Esophagus muscularis mucosa (tissue), 4 donors: ENCODE measurements at places on chromosomes 7 and 10. TPM values are rescaled to one million over a fixed set of nuclear protein-coding genes. Genes with fewer than 3 reads are reported as not detected.
A peak's percentile ranks its signal among the peaks of the same experiment; 100 is the strongest.

DNA sequence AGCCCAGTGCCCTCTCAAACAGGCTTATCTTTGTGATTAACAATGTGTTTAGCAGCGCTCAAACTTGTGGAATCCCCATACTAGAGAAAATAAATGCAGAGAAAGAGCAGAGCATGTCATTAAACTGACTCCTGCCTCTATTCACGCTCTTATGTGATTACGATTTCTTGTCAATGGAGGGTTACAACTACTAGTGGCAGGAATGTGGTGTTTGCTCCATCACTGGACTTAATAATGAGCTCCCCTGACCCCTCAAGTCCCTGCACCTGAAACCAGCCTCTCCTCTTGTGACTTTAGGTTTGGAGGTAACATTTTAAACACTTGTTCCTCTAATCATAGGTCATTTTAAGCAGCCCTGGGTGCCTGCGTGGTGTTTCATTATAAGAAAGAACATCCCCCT is 121.9 kb downstream of the PLPP4 start:
- no peaks in the 10 kb centered on the region for H3K27me3 ChIP-seq
- no peaks in the 10 kb centered on the region for H3K36me3 ChIP-seq
- no peaks in the 10 kb centered on the region for H3K4me1 ChIP-seq

DNA sequence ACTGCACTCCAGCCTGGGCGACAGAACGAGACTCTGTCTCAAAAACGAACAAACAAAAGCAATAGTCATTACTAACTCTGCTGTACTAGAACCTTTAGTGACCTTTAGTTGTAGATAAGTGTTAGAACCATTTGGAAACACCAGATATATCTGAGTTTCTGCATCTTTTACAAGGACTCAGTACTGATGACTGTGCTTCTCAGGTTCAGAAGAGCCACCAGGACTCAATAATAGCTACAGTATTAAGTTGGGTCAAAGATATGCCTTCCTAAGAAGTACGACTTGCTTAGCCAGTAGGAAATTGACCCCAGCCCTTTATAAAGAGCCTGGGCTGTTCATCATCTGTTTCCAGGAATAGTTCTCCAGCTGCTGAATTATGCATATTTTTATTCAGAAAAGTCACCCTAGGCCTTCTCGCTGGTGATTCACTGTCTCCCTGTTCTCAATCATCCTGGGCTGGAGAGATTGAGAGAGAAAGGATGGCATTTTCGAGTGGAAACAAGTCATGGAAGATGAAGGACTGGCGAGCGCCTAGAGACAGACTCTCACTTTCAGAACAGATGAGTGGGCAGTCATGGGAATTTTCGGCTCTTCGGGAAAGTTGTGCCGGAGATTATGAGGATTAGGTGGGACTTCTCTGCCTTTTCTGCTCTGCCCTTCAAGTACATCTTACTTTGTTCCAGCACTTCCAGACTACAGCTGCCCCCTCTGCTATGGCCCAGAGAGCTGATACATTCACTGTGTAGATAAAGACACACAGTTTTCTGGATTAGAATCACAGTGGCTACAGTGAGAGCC is 316.1 kb downstream of the CCDC3 start:
- DNase-seq: no peak
- H3K27me3 ChIP-seq: no peaks in the 10 kb centered on the region
- no peaks in the 10 kb centered on the region for H3K4me1 ChIP-seq
- H3K27ac ChIP-seq: no peak overlapping the region
- no peaks in the 10 kb centered on the region for H3K36me3 ChIP-seq

DNA sequence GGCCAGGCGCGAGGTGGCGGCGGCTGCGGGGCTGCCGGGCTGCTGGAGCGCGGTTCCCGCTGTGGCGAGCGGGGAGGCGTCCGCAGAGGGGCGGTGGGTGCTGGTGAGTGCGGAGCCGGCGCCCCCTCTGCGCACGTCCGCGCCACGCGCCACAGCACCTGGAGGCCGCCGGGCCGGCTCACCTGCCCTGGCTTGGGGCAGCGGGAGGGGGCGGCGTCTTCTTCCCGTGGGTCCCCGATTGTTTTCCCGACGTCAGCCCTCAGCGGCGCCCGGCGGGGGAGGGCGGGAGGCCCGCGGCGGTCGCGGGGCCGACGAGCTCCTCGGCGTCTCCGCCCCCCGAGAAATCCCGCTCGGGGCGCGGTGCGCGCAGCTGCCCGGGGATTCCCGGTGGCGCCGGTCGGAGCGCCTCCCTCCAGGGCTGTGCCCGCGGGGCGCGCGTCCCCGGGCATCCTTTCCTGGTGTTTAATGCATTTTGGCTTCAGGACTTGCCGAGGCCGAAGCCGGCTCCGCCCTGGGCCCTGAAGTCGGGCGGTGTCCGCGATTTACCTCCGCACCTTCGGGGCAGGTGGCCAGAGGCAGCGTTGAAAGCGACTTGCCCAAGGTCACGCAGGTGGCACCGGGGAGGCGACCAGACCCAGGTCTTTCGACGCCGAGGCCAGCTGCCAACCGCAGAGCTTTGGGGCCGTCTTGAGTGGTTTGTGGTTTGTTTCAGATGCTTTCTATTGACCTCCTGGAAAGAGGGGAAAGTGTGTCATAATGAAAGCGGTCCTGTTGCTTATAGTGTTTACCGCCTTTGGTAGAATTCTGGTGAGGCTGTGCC is 561 bp downstream of the PLEKHA1 start:
- no peaks in the 10 kb centered on the region for H3K27me3 ChIP-seq
- no peaks in the 10 kb centered on the region for H3K36me3 ChIP-seq
- H3K4me3 ChIP-seq: peak overlapping the region; percentile 82
- H3K4me1 ChIP-seq: peaks cover 31% of the 10 kb centered on the region
- no peak for DNase-seq
- H3K27ac ChIP-seq: peak overlapping the region; percentile 100

The ABLIM1 gene
- total RNA-seq: 113 TPM
